K562 (cell line): ENCODE measurements at places on chromosomes 6 and 20. TPM values are rescaled to one million over a fixed set of nuclear protein-coding genes. Genes with fewer than 3 reads are reported as not detected.
A peak's percentile ranks its signal among the peaks of the same experiment; 100 is the strongest.

NHLRC1 gene
- not detected in 2 replicates for total RNA-seq

DNA sequence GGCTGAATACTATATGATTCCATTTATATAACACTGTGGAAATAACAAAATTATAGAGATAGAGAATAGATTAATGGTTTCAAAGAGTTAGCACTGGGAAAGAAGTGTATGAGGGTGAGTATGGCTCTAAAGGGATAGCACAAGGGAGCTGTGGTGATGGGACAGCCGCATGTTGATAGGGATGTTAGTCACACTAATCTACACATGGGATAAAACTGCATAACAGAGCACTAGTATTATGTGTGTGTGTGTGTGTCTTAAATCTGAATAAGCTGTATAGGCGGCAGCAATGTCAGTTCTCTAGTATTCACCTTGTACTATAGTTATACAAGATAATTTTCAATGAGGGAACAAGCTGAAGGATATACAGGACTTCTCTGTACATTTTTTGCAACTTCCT is 5.8 kb downstream of the CGA start:
- no peaks in the 10 kb centered on the region for H3K36me3 ChIP-seq
- DNase-seq = no peak
- H3K4me3 ChIP-seq = no peak overlapping the region

DNA sequence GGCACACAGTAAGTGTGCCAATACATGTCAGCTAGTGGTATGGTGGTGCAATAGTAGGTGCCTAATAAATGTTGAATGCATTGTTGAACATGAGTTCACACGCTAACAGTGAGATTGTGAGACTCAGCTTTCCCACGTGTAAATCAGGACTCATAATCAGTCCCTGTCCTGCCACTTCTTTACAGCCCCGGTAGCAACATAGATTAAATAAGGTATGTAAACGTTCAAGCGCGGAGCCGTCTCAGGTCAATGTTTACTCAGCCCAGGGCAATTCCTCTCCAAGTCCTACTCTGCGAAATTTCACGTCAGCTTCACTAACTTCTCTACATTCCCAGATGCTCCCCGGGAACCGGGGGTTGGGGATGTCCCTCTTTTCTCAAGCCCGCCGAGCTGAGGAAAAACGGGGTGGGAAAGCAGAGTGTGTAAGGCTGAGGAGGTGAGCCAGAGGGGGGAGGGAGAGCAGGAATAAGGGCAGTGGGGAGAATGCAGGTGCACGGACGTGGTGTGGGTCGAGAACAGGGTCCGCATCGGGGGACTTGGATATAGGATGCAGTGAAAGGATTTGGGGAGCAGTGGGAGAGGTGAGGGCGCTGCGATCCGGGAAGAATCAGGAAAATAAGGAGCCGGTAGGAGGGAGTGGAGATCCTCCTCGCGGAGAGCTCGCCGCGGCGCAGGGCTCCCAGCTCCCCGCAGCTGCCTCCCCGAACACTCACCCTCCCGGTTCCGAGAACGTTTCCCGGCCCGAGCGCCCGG is 544 bp upstream of the TP53INP2 start:
- H3K4me1 ChIP-seq = peaks cover 16% of the 10 kb centered on the region
- peak overlapping the region; percentile 92; the same call in 2 of the 3 replicates for H3K27ac ChIP-seq
- H3K27me3 ChIP-seq = no peaks in the 10 kb centered on the region
- no peaks in the 10 kb centered on the region for H3K36me3 ChIP-seq
- DNase-seq = peak; percentile 37

TREML1 gene
- not detected in 2 replicates for total RNA-seq

DNA sequence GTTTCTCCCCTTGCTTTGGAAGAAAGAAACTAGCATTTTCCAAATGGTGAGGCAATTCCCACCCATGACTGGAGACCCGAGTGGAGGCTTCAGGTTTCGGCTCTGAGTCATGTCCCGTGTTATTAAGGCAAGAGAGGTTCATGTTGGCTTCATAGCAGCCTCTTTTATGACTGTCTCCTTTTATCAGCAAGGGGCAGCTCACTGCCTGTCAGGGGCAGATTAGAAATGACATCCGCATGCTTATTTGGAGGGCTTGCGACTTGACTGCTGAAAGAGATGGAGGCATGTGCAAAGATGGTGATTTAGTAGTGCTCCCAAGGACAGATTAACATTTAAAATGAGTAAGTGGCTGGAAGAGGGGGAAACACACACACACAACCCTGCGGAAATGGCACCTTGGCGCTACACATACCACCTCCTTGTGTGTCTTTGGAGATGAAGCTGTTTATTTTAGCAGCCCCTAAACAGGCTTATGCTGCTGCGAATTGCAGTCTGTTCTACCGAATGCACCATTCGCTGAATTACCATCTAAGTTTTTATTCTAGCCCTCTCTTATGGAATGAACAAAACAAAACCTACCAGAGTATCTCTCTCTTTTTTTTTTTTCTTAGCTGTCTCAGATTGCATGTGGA is 52.1 kb upstream of the VSTM2L start:
- DNase-seq = peak; percentile 90
- no peak overlapping the region for H3K4me3 ChIP-seq
- H3K27ac ChIP-seq = peak overlapping the region; percentile 49
- H3K4me1 ChIP-seq = peaks cover 16% of the 10 kb centered on the region; the same call in 1 of the 2 replicates
- H3K27me3 ChIP-seq = no peaks in the 10 kb centered on the region

GRCh38 chr6:159871906-159872305 is 18.9 kb upstream of the MAS1 start:
- no peaks in the 10 kb centered on the region for H3K36me3 ChIP-seq
- H3K4me3 ChIP-seq = no peak overlapping the region
- H3K27me3 ChIP-seq = peaks cover 51% of the 10 kb centered on the region
- no peak for DNase-seq
- no peak overlapping the region for H3K27ac ChIP-seq
- peaks cover under 1% of the 10 kb centered on the region; the same call in 1 of the 2 replicates for H3K4me1 ChIP-seq
